ENCODE measurements at places on chromosomes 2 and 18.

GRCh38 chr2:236617796-236618195 is 48.2 kb downstream of the ACKR3 start:
- DNase-seq, result no peak

DNA sequence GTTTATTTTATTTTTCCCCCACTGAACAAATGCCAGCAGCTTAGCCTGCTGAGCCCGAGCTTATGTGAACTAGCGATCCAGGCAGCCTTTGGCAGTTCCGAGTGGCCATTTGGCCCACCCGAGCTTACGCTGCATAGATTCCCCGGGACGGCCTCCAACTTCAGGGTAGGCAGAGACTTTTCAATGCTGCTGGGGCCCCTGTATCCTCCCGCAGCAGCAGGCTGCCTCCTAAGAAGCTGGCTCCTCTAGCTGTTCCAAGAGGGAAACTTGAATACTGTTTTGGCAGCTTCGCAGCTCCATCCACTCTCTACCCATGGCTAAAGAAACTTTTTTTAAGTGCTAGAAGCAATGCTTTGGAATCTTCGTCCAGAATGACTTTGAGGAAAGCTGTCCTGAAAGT is 295.2 kb downstream of the SS18 start:
- peak; percentile 13 for DNase-seq

GRCh38 chr18:44624052-44624451 is 56.6 kb upstream of the SETBP1 start:
- DNase-seq, result no peak

DNA sequence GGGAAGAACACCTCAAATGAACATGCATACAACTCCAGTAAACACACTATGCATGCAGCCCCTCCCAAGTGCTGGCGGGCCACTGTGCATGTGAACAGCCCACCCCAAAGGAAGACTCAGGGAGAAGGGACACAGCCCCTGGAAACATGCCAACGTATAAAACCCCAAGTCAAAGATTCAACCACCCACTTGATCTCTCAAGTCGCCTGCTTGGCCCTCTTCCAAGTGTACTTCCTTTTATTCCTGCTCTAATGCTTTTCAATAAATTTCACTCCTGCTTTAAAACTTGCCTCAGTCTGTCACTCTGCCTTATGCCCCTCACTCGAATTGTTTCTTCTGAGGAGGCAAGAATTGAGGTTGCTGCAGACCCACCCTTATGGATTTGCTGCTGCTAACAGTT is 139.1 kb downstream of the C1D start:
- DNase-seq, result peak; percentile 12

DNA sequence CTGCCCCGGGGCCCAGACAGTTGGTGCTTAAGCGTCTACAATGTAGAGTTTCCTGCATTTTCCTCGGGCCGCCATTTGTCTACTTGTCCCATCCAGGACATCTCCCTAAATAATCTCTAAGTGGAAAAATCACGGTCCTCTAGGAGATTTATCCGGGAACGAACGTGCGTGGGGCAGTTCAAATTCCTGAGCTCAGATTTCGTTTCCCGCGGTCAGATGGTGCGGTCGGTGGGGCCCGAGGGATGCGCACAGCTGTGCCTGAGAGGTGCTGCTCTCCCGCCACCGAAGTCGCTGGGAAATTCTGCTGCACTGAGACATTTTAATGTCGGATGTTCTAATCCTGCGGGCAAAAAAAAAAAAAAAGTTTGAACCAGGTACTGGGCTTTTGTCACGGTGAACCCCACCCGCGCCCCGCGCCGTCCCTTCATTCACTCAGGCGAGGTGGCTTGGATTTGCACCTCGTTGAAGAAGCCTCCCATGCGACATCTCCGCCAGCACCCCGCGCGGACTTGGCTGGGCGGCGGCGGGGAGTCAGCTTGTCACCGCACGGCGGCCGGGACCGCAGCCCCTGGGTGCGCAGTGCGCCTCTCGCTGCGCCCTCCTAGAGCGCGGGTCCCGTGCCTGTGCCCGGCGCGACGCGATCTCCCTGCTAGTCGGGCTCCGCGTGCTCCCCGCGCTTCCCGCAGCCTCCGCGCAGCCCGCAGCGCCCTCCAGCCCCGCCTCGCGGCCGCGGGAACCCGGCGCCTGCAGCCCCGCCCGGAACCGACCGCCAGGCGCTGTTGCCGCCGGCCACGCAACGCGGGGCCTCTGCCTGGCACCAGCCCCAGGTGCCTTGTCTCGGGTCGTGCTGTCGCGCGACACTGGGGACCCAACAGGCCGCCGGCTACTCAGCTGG is 191.9 kb upstream of the TCF4 start:
- peak; percentile 79 for DNase-seq

DNA sequence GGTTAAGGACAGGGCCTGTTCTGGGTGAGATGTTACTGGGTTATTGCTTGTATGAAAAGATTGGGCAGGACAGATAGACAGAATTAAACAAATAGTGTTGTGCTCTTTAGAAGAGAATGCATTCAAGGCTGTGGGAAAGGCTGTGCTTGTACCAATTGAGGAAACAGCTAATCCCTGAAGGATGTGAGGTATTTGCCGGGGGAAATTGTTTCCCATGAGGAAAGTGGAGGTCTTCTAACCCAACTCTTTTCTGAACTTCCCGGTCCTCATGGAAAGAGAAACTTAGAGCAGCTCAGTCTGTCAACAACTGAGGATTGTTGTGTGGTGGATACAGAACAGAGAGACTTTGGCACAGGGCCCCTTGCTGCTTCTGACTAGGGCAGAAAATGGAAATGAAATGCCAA is 9.5 kb downstream of the SLC1A4 start:
- DNase-seq, result no peak

GRCh38 chr2:126172631-126173184 is 483.2 kb upstream of the GYPC start:
- DNase-seq, result no peak

DNA sequence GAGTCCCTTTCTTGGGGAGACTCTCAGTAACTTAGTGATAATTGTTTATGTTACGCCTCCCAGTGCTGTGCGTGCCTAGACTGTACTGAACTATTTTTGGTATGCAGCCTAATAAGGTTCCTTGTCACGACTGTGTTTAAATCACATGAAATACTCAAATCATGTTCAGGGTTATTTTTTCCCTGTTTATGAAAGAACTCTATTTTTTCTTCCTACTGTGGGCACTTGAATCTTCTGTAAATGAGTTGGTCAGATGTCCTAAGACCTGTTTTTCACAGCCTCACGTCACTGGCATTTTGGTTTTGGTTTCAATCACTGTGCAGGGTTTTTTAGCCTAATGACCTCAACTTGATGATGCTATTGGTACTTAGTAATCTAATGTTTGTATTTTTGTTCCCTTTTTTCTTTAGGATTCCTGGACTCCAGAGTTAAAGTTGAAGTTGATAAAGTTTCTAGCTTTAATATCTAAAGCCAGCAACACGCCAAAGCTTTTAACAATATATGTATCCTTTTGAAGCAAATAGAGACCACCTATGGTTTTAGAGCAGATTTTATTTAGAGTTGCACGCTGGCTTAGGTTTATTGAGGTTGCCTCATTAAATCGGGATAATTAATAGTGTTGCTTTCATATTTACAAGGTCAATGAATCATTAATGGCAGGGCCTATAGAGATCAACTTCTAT is 24.0 kb downstream of the ARMC9 start:
- DNase-seq, result no peak

DNA sequence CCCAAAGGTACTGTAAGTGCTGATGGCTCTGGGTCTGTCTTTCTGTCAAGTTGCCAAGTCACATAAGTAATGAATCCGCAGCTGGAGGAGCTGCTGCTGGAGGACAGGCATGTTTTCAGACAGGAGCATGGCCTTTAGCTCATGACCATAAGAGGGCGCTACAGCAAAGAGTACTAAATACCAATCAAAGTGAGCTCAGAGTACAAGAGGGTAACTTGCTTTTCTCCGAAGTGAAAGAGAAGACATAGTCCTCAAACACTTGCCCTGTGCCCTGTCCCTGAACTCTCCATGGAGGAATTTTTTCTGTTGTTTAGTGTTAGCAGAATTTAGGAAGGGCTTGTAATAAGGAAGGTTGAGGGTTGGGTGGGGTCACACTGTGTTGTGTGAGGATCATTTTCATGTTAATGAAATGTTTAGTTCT is 58.0 kb upstream of the EML6 start:
- DNase-seq, result peak; percentile 54

- DNase-seq, result no peak
Observed at GRCh38 chr2:140246957-140247356, 1466.8 kb upstream of the NXPH2 start.
